ENCODE measurements at places on chromosomes 16 and 17. TPM values are rescaled to one million over a fixed set of nuclear protein-coding genes. Genes with fewer than 3 reads are reported as not detected.

- DNase-seq = no peak
Measured at GRCh38 chr17:73553311-73553710, 90.9 kb downstream of the SDK2 start.

DNA sequence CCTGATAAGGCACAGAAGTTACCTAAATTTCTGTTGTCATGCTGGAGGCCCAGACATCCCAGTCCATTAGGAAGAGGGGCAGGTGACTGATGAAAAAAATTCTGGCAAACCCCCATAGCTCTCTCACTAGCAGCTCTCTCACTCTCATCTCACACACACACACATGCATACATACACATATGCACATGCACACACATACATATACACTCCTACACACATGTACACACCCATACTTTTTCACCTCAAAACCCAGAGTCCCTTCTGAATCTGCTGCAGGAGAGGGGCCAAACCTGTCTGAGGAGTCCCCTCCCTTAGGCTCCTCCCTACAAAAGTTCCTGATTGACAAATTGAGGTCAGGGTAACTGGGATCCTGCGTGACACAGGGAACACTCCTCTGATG lies 22.6 kb upstream of the SDR42E2 start:
- DNase-seq = no peak

GRCh38 chr16:1280783-1281182 lies 24.9 kb downstream of the TPSD1 start:
- DNase-seq = no peak

- DNase-seq = no peak
Measured at GRCh38 chr16:58498341-58499091, 1.4 kb upstream of the NDRG4 start.

DNA sequence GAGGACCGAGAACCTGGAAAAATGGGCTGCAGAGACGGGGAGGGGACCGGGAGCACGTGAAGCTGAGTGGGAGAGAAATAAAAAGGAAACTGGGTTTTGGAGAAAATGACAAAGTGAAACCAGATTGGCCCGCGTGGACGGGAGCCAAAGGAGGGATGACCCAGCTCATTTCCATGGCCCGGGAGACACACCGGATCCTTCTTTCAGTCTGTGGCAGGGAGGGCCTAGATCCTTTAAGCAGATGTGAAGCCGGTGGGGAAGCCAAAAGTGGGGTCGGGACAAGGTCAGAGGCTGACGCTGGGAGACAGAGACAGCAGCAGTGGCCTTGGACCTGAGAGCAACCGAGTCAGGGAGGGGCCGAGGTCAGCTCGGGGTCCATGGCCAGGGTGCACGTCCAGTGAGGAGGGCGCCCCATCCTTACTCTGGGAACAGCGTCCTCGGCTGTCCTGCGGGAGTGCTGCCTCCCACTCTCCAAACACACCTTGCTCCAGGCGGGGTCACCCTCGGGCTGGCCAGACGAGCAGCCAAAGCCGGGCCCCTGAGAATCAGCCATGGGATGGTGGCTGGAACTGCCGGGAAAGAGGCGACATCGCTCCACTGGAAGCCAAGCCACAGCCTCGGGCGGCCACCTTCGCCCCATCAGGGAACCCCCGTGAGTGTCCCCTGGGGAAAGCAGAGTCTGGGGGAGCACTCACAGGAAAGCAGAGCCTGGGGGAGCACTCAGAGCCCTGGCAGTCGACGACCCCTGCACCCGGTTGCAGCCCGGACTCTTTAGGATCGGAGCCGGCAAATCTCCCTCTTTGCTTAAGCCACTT lies 17.3 kb downstream of the CA5A start:
- no peak for DNase-seq

DNA sequence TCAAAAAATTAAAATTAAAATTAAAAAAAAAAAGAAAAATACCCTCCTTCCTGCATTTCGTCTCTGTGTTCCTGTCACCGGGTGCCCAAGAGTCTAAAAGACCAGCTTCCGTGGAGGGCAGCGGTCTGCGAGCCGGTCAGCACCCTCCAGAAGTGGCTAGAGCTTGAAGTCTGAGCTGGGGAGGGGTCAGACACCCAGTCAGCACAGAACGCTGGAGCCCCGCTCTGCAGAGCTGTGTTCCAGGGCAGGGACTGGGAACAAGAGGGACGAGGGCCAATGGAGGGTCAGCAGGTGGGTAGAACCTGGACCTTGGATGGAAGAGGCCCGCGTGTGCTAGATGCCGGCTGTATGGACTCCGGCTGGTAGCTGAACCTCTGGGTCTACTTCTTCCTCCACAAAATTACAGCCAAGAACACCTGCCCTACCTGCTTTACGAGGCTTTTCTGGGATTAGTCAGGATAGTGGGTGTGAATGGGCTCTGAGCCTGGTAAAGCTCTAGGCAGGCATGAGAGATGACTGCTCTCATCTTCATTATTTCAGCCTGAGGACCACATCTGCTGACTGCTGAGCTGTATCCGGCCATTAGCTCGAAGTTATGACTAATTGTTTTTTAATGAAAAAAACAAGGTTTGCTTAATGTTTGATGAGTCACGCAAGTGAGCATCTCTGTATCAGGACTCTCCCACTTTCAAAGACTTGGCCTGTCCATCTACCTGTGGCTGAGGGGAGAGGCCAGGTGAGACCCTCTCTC lies 5.9 kb downstream of the TRPV1 start:
- no peak for DNase-seq

DNA sequence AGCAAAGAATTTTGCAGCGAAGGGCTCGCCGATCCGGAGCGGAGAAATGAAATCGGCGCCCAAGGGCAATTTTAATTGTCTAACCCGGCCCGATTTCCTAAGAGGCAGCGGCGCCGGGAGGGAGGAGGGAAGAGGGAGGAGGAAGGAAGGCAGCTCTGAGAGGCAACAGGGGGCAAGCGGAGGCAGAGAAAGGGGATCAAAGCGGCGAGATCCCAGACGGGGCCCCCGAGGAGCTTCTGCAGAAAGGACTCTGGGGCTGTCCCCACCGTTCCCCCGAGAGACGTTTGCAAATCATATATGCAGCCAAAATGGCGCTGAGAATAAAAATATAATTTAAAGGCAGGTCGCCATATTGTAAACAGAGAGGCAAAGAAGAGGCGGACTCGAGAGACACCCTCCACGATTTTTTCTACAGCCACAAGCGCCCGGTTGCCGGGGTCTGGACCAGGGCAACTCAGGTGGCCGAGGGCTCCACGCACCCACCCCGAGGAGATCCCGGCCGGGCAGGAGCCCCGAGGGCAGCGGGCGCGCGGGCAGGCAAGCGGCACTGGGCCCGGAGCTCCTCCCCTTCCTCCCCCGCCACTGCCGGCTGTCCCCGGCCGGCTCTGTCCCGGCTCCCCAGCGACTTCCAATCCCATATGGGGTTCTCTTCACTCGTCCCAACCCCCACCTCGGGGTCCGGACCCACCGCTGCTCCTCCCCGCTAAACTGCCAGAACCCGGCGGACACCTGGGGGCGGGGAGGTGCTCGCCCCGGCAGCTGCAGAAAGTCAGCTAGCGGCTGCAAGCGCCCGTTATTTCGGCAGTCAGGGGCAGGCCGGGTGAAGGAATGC lies 1.9 kb downstream of the PHF12 start:
- peak; percentile 68 for DNase-seq

DNA sequence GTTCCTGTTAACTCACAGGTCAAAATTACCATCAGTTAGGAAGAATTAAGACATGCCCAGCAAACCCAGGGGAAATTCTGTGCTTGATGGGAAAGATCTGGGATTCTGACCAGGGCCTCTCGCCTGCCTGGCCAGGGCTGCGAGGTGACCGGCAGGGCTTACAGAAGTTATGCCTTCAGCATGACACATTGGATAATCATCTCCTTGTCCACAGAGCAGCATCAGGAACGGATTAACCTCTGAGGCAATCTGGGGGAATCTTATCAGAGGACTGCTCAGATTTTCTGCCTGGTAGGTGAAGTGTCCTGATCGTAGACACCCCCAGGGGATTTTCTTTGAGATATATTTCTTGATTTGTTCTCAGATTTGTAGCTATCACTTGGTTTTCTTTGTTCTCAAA lies 172.5 kb downstream of the HS3ST3A1 start:
- no peak for DNase-seq

DNA sequence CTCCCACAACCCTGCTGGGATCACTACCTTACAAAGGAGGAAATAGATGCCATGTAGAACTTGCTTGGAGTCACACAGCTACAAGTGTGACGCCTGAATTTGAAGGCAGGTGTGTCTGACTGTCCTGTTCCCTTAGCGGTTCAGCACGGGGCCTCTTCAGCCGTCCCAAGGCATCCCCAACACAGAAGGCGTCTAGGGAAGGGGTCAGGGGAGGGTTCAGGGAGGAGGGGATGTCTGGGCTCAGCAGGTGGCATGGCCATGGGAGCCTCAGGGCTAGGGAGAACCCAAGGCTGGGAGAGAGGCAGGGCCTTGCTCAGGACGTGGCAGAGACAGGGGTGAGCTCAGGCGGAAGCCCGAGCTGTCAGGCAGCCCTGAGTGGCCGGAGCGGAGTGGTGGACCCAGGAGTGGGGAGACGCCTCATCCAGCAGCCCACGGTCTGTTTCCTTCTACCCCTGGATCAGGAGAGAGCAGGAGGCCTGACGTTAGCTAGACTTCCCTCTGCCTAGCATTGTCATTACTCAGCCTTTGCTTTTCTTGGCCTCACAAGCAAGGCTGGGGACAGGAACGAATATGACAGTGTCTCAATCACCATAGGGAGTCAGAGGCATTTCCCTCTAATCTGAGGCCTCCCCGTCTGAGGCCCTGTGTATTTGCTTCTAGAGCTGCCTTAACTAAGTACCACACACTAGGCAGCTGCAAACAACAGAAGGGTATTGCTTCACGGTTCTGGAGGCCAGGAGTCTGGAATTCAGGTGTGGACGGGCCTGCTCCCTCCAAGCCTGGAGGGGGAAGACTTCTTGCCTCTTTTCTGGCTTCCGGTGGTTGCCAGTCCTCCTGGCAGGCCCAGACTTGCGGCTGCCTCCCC lies 31.3 kb upstream of the ANKRD40CL start:
- no peak for DNase-seq

GRCh38 chr16:77956231-77956630 lies 66.1 kb upstream of the CLEC3A start:
- no peak for DNase-seq

- no peak for DNase-seq
Measured at GRCh38 chr17:8698162-8698971, 46.3 kb downstream of the CCDC42 start.

DNA sequence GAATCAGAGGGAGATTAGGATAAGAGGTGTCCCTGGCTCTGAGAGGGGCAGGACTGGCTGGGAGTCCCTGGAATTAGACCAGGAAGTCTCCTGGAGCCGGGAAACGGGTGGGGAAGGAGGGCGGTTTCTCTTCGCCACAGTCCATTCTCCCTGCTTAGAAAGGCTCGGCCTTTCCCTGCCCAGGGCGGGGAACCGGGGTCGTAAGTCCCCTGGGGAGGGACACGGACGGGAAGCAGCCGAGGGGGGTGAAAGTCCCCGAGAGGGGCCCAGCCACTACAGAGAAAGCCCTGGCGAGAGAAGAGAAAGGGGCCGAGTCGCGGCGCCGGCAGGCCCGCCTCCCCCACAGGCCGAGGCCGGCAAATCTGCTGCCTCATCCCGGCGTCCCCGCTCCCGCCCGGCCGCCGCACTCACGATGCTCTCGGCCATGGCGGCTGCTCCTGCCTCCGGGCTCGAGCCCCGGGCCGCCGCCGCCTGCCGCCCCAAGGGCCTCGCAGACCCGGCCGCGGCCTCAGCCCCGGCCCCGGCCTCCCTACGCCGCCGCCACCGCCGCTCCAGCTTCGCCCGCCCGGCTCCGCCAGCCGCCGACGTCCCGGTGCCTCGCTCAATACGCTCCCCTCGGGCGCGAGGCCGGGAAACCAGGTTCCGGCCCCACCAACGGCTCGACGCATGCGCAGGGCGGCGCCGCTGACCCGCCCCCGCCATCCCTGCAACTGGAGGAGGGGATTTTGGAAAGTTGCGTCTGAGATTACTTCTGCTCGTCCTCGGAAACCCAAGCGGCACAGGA lies at the start of the genes NPLOC4 and TSPAN10:
TSS of gene NPLOC4 (minus strand) at position 608 of the 784 bp plus-strand sequence. CDS start at position 426, 182 bp downstream.
TSS of gene TSPAN10 (plus strand) at position 692 of the 784 bp plus-strand sequence. CDS start 5,217 bp downstream, outside the sequence.
- peak; percentile 85 for DNase-seq

DNA sequence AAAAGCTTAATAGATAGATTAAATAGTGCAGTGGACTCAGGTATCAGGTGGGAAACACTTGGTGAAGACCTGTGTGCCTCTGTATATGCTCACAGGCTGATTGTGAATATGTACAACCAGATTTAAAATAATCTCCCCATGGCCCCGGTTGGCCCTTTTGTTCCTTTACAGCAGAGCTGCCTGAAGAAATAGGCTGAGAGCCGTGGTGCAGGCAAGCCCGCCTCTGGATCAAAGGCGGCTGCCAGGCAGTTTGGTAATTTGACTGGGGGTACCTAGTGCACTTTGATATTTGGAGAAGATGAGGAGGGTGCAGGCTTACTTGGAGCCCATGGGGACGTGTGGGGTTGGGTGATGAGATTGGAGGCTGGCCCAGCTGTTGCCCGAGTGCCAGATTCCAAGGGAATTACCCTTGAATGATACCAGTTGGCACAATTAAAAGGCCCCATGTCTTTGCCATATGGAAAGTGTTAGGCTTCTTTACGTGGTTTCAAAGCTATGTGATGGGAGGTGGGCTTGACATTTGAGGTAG lies 5.0 kb downstream of the NKD1 start:
- no peak for DNase-seq

CETP gene
- not detected for total RNA-seq

LCMT1 gene
- 38.9 TPM for total RNA-seq

TPSB2 gene
- total RNA-seq = not detected
